ENCODE measurements at places on chromosomes 6 and 20.

DNA sequence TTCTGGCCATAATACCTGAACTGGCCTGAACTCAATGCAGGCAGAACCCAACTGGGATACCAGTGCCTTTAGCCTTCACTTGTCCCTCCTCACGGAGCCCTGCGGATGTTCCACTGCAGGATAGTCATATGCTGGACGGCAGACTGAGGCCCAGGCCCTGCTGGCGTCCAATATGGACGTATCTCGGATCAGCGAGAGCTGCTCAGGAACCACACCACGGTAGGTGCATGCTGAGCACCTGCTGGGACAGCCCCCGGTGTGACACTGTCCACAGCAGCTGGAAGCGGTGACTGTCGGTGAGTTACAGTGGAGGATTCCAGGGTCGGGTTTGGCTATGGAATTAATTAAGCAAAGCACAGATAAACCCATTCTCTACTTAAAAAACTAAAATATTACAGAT lies 48.7 kb downstream of the PSMG4 start:
- DNase-seq, result no peak

DNA sequence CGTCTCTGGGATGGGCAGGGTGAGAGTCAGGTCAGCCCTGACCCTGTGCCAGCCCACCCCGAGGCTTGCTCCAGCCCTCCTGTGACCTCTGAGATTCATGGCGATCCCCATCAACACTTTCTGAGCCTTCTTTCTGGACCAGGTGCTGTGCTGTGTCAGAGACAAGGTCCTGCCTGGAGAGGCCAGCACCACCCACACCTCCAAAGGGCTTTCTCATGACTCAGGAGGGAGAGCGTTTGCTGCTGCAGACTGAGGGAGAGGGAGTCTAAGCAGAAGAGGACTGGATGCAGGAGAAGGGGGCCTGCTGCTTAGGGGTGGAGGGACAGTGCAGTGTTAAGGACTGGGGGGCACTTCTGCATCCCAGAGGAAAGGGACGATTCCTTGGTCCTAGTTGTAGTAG lies 193.5 kb downstream of the LRFN2 start:
- DNase-seq, result peak; percentile 2

DNA sequence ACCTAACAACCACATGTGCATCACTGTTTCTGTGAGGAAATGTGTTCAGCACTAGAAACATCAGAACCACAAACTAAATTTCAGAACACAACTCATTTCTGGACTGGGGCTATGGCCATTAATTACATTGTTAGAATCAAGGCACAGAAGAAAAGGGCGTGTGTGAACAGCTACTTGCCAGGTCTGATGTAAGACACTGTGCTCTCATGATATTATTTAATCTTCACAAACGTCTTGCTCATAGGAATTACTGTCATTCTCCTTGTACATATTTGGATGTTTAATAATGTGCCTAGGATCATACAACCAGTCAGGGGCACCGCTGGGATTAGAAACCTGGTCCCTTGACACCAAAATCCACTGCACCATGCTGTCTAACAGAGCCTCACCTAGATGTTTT lies 14.8 kb downstream of the ADGRF1 start:
- DNase-seq, result no peak

- no peak for DNase-seq
These were observed 44.4 kb downstream of the MDN1 start for GRCh38 chr6:89775150-89775549.

- DNase-seq, result peak; percentile 58
These were observed 16.7 kb upstream of the PI3 start for GRCh38 chr20:45157962-45158361.

- no peak for DNase-seq
These were observed 14.8 kb upstream of the NAA20 start for GRCh38 chr20:20002101-20002998.

DNA sequence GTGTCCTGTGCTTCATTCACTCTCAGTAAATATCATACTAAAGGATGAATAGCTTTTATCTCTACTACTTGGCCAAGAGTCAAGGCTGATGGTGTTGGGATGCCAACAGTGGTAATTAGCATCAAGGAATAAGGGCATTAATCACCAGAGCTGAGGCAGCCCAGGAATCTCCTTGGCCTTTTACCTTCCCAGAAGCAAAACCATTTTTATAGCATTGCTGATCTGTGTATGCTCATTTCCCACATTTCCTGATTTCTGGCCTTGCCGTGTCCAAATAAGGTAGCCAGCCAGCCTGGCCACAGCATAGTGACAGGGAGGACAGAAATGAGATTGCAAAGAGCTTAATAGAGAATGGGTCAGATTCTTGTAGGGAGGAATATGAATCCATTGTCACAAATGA lies 76.7 kb upstream of the FOXO3 start:
- DNase-seq, result no peak

- peak; percentile 50 for DNase-seq
These were observed 3.3 kb upstream of the PACSIN1 start for GRCh38 chr6:34462551-34462971.

GRCh38 chr20:23212011-23212410 lies 125.9 kb upstream of the CD93 start:
- DNase-seq, result no peak

GRCh38 chr6:162602759-162603158 lies 124.8 kb downstream of the PRKN start:
- no peak for DNase-seq

DNA sequence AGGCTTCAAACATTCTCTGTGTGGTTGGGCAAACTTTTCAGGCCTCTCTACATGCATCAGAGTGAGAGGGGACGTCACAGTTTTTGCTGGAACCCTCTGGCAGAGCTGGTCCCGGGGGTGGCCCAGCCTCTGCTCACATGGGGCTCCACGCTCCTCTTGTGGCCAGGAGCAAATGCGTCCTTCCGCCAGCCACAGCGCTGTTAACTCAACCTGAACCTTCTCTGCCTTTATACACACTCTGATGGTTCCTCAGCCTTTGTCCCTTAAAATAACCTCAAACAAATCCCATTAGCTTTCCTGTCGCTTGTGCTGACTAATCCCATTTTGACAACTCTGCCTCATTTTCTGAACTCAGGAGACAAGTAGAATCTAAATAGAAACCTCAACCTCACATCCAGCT lies 39.4 kb upstream of the TGM6 start:
- no peak for DNase-seq

GRCh38 chr6:29628419-29629281 lies 4.3 kb downstream of the GABBR1 start:
- peak; percentile 88 for DNase-seq

DNA sequence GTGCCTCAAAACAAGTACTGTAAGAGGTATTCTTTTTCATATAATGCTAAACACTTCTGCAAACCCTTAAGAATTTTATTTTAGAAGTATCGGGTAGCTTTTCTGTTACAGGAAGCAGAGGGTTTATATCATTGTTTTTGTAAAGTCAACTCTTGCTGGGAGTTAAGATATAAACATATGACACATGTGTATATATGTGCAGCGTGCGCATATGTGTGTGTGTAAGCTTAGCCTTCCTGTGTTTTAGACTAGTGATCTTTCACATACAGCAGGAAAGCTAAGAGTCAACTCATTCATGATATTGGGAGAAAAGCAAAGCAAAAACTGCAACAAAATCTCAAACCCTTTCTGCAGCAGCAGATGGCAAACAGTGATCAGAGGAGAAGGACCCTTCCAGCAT lies 102.4 kb downstream of the ARID1B start:
- DNase-seq, result no peak

DNA sequence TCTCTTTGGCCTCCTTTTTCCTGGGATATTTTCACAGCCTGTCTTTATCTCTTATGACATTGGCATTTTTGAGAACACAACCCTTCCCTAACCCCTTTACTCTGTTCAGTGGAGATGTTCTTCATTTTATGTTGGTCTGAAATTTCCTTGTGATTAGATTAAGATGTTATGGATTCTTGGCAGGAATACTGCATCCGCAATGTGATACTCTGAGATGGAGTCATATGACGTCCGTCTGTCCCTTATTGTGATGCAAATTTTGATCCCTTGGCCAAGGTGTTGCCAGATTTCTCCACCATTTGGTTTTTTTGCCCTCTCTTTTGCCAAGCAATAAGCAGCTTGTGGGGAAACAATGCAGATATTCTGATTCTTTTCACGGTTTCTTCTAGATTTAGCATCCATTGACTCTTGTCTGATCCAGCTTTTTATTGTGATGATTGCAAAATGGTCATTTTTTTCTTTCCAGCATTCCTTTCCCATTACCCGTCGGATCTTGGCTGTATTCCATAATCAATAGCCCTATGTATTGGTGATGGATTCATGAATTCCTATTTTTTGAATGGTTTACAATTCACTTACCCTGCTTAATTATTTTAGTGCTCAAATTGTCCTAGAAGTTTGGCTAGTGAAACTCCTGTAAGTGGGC lies 85.1 kb downstream of the NCOA3 start:
- DNase-seq, result no peak

- no peak for DNase-seq
These were observed 208.9 kb downstream of the IBTK start for GRCh38 chr6:82038631-82039030.

DNA sequence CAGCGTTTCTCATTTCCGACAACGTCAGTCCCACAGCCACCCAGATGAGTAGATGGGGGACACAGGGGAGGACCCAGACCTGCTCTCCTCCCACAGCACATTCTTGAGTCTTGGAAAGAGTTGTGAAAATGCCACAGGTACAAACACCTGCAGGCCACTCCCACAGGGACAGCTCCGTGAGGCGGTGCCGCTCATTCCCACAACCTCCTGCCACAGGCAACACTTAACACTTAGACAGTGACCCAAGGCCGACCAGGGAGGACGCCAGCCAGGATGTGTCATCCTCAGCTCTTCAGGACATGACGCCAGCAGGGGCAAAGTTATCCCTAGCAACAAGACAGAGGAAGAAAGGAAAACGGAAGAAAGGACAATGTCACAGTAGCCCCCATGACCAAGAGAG lies 22.9 kb upstream of the HLA-B start:
- no peak for DNase-seq

DNA sequence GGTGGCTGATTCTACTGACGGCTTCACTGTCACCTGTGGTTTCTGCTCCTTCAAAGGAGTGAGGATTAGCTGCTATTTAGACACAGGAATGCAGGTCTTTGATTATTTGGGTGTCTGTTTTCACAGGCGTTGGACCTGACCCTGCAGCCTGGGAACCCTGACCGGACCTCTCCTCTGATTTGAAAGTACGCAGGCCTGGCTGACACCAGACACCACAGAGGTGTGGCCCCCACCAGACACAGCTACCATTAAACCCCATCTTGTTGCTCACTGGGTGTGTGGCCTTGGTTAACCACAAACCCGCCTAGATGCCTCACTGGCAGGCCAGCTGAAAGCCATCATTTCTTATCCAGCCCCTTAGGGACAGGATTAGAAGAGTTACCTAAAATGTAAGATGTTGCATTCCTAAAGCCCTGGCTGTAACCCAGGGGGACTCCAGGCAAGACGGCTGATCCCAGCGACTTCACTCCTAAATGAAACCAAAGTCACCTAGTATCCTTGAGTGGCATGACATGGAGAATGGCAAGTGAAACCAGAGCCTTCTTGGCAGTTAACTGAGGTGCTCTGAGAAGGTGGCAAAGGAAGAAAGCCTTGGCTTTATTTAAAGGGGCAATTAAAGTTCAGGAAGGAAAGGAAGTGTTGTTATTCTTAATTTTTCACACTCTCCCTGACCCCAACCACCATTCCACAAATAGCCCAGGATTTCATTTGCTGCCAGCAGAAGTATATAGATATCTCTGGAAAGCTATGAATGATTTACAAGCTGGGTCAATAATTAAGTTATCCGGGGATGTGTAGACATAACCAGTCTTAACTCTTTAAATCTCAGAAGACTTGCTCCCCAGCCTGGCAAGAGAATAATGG lies 169.9 kb downstream of the QRSL1 start:
- peak; percentile 75 for DNase-seq

DNA sequence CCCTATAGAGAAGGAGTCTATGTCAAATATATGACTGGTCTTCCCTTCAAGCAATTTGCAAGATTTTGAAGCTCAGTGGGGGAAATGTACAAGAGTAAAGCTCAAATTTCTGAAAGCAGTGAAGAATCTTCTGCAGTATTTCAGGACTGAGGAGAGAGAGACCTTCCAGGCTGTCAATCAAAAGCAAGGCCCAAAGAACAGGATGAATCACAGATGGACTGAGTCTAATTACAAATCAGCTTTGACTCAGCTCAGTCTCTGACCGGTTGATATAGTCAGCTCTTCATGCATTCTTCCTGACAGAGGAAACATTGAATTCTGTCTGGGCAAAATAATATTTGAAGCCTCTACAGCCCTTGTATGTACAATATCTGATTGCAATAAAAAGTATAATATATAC lies 7.7 kb upstream of the HTR1B start:
- DNase-seq, result peak; percentile 44

DNA sequence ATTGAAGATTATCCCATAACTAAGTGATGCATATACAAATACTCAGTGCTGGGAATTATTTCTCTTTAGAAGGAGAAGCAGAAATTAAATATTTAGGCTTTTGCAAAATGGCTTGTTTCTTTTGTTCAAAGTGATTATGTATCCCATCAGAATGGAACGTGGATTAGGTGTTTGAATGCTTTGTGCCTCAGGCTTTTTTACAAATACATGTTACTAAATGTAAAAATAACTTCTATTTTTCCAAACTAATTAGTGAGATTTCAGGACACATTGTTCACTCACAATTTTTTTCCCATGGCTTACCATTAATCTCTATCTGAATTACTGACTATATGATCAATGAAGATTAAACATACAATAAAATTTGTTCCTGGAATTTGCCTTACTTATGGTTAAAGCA lies 925.9 kb upstream of the CITED2 start:
- no peak for DNase-seq

- no peak for DNase-seq
These were observed 59.5 kb downstream of the BFSP1 start for GRCh38 chr20:17471606-17472187.

GRCh38 chr6:71510057-71510713 lies 221.6 kb downstream of the OGFRL1 start:
- DNase-seq, result peak; percentile 78
